ENCODE measurements at places on chromosomes 1 and 21.

GRCh38 chr1:194515916-194516315 lies 1329.5 kb upstream of the B3GALT2 start:
- DNase-seq: no peak

DNA sequence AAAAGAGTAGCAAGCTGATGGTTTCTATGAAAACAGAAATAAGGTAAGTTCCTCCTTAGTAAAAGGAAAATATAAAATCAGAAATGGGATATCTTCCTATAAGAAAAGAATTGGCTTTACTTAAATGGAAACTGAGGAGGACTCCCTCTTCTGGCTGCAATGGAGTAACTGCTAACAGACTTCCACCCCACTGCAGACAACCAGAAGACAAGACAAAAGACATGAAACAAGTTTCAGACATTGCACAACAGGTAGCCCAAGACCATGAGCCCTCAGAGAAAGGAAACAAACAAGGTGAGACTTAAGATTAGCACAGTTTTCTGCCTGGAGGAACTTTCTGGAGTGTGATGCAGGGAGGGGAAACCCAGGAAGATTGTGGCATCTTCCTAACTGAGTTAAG lies 17.0 kb upstream of the OLFML2B start:
- DNase-seq: no peak

DNA sequence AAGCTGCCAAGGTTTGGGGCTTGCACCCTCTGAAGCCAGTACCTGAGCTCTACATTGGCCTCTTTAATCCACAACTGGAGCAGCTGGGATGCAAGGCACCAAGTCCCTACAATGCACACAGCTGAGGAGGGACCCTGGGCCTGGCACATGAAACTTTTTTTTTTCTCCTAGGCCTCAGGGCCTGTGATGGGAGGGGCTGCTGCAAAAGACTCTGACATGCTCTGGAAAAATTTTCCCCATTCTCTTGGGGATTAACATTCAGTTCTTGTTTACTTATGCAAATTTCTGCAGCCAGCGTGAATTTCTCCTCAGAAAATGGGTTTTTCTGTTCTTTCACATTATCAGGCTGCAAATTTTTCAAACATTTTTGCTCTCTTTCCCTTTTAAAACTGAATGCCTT lies 1072.2 kb downstream of the BRINP3 start:
- DNase-seq: no peak

DNA sequence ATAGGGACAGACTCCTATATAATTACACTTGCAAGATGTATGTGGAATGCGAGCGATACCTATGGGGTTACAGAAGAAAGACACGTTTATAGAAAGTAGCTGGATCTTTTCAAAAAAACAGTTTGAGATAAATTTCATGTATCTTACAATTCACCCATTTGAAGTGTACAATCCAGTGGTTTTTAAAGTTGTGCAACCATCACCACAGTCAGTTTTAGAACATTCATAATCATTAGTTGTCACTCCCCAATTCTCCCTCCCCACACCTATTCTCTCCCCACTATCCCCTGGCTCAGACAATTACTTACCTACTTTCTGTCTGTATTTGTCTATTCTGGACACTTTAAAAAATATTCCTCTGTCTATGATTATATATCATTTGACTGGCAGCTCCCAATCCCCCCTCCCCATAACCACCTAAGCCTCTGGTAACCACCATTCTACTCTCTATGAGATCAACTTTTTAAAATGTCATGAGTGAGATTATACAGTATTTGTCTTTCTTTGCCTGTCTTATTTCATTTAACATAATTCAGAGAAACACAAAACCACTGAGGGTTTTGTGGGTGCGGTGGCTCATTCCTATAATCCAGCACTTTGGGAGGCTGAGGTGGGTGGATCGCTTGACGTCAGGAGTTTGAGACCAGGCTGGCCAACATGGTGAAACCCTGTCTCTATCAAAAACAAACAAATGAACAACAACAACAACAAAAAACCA lies 39.1 kb downstream of the MRPS6 start:
- DNase-seq: no peak

DNA sequence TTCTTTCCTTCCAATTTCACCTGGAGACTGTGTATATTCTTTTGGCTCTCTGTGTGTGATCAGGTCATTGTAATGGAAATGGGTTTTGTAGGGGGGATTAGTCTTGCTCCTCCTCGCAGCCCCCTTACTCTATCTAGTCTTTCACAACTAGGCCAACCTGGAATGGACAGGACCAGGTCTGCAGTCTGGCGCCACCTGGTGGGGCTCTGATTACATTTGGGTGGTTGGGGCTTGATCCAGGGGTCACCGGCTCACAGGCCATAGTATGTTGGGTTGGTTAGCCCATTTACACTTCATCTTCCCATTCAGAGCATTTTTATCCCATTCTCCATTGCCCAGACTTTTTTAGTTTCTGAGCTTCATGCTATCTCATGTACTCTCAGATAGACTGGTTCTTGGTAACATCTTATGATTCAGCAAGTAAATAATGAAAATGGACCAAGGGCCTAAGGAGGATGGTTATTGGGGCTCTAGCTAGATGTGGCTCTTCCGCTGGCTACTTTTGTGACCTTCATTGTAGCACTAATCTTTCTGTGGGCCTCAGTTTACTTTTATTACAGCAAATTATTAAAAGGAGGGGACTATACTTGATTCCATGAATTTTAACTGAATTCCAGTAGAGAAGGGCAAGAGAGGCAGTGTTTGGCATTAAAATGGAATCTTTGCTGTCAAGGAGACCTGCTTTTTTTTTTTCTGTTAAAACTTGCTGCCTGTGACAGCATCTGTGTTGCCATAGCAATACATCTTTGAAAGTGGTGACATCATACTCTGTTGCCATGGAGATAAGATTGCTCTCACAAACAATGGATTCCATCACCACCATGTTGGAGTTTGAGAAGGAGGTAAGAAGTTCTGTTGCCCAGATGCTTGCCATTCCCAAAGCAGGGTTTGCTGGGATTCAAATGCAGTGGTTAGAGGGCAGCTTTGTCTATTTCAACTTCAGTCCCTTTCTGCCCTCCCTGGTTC lies 150.1 kb downstream of the PLXNA2 start:
- peak; percentile 43 for DNase-seq

GRCh38 chr1:244837597-244838258 lies 2.3 kb downstream of the COX20 start:
- no peak for DNase-seq

GRCh38 chr1:68827261-68827660 lies 330.4 kb upstream of the DEPDC1 start:
- no peak for DNase-seq

GRCh38 chr1:155392898-155393411 lies 72.3 kb downstream of the RUSC1 start:
- DNase-seq: no peak

- no peak for DNase-seq
Observed at GRCh38 chr1:201375169-201375568, 2.3 kb downstream of the TNNT2 start.

GRCh38 chr1:107132195-107132594 lies 8.6 kb upstream of the NTNG1 start:
- no peak for DNase-seq

DNA sequence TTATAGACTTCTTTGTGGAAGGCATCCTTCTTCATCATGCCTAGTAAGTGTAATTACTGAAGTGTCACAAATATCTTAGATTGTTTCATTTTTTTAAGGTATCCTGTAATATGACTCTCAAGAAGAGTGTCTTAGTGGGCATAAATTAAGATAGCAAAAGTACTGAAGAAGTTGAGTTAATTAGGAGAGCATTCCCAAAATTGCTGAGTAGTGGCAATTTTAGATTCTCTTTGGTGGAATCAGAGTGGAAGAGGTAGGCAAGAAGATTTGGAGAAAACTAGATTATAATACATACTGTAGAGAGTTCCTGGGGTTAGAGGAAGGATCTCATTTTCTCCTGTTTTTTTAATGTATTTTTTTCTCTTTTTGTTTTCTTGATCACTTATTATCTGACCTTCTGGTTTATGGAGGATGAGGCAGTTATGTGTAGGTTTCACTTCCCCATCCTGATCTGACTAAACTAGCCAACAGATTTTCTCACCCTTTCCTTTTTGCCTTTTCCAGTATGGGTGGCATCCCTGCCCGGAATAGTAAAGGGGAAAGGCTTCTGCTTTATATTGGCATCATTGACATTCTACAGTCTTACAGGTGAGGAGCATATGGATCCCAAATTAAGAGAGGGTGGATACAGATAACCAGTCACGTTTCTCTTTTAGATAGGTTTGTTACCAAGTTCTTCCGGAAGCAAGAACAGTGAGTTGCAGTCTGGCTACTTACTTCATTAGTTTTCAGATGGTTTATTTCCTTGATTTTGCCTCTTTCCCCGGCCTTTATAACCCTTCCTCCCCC lies 16.7 kb upstream of the PSMD4 start:
- DNase-seq: no peak

GRCh38 chr1:161330346-161330745 lies 16.2 kb downstream of the SDHC start:
- DNase-seq: no peak

DNA sequence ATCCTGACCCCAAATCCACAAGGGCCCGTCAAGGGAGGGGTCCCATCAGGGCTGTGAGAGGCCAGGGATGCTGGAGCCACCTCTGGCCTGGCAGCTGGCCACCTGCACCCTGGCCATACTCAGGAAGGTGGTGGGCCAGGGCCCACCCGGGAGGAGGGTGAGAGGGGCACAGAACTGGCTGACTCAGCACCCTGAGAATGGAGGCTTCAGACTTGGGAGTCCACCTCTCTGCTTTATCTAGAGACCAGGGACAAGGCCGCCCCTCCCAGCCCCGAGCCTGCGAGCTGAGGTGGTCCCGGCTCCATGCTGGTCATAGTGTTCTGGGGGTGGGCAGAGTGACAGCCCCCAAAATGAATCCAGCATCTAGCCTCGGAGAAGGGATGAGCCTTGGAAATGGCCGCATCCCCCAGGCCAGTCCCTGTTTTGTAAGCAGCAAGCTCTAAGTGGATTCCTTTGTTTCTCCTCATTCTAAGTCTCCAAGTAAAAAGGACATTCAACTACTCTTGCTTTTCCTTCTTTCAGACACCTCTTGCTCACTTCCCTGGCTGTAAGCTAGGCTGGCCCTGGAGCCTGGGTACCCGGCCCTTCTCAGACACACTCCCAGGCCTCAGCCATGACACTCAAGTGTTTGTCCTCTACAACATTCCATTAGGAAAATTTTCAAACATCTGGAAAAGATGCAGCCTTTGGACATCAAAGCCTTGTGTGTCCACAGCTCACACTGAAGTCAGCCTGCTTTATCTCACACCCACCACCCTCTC lies 12.3 kb downstream of the WNT3A start:
- no peak for DNase-seq

GRCh38 chr1:38332649-38333310 lies 286.2 kb upstream of the POU3F1 start:
- no peak for DNase-seq

All from T-helper 1 cell (primary cell).